ENCODE measurements at places on chromosomes 11 and 22.

- no peak for DNase-seq
These were observed 557.2 kb downstream of the BUD13 start for GRCh38 chr11:116215471-116216113.

DNA sequence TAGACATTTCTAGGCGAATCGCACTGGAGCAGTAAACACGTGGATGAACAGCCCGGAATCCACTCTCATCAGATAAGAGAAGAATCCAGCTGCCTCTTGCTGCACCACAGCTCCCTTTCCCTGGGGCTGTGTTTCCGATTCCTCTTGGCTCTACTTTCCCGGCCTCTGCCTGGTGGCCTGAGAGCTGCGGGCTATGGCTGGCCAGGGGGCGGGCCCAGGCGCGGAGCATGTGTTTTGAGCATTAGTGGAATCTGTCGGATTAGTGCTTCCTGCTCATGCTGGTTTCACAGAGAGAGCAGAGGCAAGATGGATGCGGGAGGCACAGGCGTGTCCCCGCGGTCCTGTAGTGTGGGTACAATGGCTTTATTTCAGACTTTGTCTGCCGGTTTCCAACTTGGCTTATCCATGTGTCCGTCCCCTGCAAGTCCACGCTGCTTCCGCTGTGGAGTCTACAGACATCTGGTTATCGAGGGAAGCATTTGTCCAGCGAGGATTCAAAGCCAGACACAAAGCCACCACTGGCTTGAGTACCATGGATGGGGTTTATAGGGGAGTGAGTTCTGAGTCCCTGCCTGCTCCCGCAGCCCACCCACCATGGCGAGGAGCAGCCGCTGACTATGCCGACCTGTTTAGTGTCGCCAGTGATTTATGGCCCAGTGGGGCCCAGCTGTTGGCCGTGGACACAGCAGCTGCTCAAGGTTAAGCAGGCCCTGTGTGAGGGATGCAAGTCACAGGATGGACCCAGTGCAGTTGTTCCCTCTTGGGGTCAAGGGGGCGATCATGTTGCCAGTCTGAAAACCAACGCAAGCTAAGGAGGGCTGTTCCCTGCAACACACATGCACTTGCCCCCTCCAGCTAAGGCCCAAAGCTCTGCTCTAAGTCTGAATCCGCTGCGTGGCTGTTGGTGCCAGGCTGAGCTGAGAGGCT lies 43.3 kb upstream of the EP300 start:
- DNase-seq = no peak

DNA sequence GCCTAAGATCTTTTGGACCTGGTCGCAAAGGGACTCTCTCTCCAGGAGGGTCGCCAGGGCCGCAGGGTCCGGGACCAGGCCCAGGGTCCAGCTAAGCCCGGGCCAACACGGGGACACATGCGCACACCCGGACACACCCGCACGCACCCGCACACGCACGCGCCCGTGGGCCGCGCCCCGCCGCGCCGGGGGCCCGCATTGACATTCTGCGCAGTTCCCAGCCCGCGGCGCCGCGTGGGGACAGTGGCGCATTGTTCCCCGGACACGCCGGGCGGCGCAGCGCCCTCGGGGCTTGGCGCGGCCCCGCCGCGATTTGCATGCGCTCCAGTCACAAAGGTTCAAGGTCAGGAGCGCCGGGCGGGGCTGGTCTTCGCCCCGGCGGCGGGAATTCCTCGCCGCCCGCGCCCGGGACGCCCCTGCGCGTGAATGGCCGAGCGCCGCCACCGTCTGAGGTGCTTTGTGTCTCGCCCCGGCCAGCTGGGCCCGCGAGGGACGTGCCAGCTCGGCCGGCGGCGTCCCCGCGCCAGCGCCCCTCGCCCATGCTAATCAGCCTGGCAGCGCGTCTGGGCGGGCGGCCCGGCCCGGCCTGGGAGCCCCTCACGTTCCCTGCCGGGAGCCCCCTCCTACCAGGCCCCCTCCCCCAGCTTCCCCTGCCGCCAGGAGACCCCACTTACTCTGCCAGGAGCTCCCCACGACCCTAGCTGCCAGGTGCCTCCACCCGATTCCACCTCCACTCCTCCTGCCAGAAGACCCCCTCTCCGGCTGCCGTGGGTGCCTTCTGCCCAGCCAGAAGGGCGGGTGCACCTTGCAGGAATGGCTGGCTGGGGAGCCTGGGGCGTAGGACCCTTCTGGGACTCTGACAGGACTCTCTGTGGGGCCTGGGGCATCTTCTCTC lies 50.5 kb upstream of the WNT7B start:
- DNase-seq = no peak

DNA sequence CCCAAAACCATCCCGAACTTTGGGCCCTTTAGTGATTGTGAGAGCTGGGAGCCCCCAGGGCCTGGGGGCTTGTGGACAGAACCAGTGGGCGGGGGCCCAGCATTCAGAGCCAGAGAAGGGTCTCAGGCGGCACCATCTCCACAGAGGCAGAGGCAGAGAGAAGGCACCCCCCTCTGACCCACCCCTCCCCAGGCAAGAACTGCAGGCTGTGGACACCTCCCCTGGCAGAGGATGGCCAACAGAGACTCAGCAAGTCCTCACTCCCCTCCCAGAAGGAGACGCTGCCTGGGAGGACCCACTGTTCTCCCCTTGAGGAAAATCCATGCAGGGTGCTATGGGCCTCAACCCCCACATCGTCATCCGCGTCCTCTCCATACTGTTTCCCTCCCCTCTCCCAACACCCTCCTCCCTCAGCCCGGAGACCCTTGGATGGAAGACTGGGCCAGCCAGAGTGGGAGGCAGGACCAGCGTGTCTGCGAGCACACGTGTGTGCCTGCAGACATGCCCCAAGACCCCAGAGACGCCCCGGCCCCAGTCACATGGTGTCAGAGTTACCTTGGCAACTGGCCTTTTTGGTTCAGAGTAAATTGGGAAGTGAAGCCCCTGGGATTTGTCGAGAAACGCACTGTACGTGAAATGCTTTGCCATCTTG lies 42.6 kb downstream of the KCNC1 start:
- DNase-seq = no peak

GRCh38 chr11:99535406-99535805 lies 514.7 kb downstream of the CNTN5 start:
- DNase-seq = no peak

GRCh38 chr11:69996451-69996850 lies 81.7 kb upstream of the ANO1 start:
- DNase-seq = no peak

GRCh38 chr22:22907551-22908494 lies 20.2 kb downstream of the IGLL5 start:
- no peak for DNase-seq

GRCh38 chr22:24322522-24322921 lies 51.9 kb downstream of the SPECC1L start:
- no peak for DNase-seq

DNA sequence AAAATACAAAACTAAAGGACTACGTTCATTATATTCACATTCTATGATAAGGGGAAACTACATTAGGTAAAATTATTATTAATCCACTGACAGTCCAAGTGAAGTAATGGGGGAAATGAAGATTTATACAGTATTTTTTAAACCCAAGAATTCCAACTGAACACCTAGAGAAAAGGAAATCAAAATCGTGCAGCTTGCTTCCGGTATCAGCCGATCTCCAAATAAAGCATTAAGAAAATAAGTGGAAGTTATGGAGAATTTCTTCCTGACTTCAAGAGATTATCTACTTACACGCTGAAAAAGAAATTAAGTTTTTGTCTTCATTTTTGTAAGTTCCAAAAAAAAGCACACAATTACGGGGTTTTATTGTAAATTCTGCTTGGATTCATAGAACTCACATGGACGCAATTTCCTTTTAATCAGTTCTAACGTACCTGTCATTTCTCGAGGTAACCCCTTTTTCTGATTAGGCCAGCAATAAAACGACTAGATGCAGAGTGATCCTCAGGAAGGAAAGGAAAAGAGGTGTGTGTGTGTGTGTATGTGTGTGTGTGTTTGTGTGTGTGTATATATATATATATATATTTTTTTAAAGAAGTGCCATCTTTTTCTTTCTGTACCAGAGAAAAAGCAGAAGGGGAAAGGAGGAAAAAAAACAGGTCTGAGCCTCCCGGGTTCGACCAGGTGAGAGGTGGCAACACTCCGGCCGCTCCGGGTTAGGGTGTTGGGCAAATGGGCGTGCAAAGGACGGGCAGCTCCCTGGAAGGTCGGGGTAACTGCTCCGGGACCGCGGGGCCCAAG lies 1.1 kb downstream of the ZBTB44 start:
- DNase-seq = no peak

DNA sequence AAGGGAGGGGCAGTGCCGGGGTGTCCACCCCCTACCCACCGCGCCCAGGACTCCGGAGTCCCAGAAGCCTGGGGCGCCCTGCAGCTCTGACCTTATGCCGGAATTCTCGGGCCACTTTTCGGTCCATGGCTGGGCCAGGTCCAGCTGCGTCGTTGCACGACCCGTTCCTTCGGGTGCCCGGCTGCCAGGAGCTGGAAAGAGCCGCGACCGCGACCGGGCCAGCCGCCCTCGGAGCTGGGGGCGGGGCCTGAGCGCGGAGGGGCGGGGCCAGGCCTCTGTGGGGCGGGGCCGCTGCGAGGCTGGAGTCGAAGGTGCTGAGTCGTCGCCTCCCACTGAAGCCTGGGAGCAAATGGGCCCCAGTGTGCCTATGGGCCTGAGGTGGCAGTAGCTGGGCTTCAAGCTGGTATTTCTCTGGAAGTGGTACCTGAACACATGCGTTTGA lies at the start of gene USH1C:
Gene USH1C (minus strand): TSS at position 236 of the 442 bp plus-strand sequence. CDS start 109 bp downstream, at position 127.
- DNase-seq = no peak

- peak; percentile 59 for DNase-seq
These were observed 5.3 kb downstream of the CD44 start for GRCh38 chr11:35144136-35144741.

DNA sequence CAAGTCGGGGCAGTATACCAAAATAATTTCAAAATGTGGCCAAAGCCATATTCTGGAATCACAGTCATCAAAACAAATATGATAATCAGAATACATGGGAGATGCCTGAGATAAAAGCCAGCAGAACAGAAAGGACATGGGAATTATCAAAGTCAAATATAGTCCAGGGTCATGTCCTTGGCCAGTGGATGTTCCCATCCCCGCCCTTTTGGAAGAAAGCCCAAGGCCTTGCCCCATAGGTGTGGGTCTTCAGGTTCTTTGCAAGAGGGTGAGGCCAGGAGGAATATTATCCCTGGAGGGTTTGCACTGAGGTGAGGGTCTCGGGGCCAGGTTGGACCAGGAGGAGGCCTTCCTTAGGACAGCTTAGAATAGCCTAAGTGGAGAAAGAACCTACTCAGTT lies 53.6 kb upstream of the CSNK2A3 start:
- DNase-seq = no peak

- DNase-seq = no peak
These were observed 3.3 kb upstream of the LRFN4 start for GRCh38 chr11:66853242-66854229.

DNA sequence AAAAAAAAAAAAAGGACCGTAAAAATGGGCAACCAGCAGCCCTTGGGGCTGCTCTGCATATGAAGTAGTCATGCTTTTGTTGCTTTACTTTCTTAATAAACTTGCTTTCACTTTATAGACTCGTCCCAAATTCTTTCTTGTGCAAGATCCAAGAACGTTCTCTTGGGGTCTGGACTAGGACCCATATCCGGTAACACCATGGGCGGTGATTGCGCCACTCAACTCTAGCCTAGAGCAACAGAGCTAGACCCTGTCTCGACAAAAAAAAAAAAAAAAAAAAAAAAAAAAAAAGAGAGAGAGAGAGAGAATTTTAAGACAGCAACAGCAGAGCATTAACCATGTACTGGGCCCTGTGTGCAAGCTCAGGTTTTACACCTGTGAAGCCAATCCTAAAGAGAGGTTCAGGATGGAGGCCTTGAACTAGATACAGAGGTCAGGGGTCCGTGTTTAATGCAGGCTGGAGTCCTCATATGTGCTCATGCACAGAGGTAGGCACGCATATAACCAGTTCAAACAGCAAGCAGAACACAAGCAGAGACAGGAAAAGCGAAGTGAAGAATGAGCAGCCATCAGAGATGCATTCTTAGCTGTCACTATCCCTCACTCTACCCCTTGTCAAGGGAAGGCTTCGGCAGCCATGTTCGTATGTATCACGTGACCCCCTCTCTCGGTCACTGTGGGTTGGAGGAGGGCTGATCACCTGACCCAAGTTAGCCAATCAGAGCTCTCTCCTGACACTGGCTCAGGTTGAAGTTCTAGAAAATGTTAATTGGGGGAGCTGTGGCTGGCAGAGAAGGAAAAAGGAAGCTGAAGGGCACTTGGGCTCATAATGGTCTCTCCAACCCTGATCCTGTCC lies 16.7 kb upstream of the SYT12 start:
- no peak for DNase-seq

DNA sequence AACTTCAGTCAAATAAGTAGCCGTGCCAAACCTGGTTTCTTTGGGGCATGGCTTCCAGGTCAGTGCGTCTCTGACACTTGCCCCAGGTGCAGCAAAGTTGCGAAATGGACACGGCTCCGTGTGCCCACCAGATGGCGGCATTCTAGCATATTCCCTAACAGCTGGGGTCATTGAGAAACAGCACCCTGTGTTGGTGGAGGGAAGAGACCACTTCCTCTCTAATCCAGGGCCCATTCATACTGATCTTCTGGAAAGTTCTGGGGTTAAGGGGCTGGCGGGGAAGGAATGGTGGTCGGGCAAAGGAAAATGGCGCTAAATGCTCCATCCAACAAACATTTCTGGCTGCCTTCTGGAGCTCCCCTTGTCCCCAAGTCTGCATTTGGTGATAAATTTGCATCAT lies 141.2 kb upstream of the TIMP3 start:
- DNase-seq = peak; percentile 10

DNA sequence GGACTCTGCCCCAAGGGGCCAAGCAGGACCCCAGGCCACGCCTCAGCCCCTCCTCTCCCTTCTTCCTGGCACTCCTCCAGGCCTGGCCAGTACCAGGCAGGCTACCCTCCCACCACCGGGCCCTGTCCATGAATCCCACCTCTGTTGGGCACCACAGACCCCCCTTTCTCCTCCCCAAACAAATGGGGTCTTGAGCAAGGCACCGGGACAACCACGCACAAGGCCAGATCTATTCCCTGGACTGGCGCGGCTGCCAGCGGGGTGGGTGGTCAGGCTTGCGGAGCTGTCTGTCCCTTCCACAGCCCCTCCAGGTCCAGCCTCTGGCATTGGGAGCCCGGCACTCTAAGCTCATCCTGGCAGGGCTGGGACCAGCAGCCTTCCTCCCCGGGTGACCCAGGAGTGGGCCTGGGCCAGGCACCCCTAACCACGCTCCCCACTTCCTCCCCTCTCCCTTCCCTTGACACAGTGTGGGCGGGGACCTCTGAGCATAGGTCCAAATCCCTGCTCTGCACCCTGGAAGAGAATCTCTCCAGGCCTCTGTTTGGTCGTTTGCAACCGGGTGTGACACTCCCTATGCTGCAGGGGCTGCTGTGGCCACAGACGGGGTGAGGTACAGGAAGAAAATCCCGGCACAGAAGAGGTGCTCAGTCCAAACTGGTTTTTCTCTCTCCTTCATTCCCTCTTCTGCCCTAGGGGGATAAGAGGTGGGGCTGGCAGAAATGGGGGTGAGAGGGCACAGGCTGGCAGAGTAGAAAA lies 14.6 kb downstream of the ELFN2 start:
- no peak for DNase-seq

GRCh38 chr11:34148504-34149165 lies 43.2 kb downstream of the NAT10 start:
- DNase-seq = no peak

Data from effector memory CD8-positive, alpha-beta T cell (primary cell).